T-helper 2 cell treated with Interferon-gamma antibody and Interleukin-4, amounts not matched to agents 5 μg/mL and 100 μg/mL, for 36 hours (primary cell): ENCODE measurements at places on chromosomes 13 and 19.

GRCh38 chr13:97257800-97258799 lies 36.0 kb downstream of the MBNL2 start:
- no peaks in the 10 kb centered on the region for H3K27me3 ChIP-seq
- H3K4me3 ChIP-seq, result peak overlapping the region; percentile 67
- H3K27ac ChIP-seq, result peak overlapping the region; percentile 90
- H3K4me1 ChIP-seq, result peaks cover 78% of the 10 kb centered on the region
- H3K36me3 ChIP-seq, result peaks cover 14% of the 10 kb centered on the region
- no peak for DNase-seq

DNA sequence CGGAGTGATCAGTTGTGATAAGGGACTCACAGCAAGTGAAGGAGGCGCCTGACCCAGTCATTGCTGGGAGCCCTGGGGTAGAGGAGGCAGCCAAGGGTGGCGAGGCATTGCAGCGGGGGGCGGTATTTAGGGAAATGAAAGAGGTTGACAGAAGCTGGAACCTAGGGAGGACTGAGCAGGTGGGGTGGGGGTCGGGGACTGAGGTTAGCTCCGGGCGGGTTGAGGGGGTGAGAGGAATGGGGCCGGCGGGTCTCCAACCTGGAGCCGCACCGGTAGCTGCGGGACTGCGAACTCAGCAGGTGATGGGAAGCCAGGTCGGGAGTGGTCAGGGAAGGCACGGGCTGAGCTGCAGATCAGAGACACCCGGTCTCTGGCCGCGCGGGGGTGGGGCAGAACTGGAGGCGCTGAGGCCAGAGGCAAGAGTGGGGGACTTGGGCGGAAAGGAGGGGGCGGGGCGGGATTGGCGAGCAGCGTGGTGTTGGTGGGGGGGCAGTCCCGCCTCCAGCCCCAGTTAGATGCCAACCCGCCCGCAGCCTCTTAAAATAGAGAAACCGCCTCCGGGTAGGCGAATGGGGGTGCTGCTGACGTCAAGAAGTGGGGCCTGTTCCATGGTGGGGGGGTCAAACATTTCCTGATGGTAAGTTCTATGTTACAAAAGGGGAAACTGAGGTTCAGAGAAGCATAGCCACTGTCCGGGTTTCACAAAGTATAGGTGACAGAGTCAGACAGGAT lies 1.5 kb downstream of the MAST3 start:
- H3K4me1 ChIP-seq, result peaks cover 28% of the 10 kb centered on the region
- peaks cover 2% of the 10 kb centered on the region for H3K27me3 ChIP-seq
- no peak for DNase-seq
- H3K36me3 ChIP-seq, result no peaks in the 10 kb centered on the region

- peaks cover 41% of the 10 kb centered on the region for H3K36me3 ChIP-seq
- peak overlapping the region; percentile 12 for H3K4me3 ChIP-seq
- no peak overlapping the region for H3K27ac ChIP-seq
- no peaks in the 10 kb centered on the region for H3K27me3 ChIP-seq
- peaks cover 10% of the 10 kb centered on the region for H3K4me1 ChIP-seq
- DNase-seq, result no peak
These were observed 812 bp upstream of the ZNF493 start for GRCh38 chr19:21396121-21396520.

DNA sequence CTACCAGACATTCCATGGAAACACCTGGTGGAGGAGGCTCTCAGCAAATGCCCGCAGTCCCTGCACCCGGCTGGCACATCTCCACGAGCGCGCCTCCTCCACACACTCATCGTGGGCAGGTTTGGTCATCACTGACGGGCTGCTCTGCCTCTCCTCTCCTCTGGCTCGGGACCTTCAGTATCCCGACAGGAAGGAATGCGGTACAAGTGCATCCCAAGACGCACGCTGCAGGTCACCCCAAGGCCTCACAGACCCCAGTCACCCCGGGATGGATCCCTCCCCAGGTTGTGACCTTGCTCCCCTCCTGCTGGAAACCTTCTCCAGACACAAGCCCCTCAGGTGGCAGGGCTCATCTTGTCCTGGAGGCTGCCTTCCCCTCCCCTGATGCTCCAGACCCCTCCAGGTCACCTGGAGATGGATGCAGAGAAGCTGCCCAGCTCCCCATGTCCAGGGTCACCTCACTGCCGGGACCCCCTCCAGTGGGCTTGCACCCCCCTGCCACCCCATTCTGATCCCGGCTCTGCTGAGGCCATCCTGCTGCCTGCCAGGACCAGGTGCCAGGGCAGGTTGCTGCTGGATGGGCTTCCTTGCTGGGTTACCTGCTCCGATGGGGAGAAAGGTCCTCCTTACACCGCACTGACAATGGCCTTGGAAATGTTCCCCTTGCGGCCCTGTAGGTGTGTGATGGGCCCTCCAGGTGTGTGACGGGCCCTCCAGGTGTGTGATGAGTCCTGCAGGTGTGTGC lies 29.9 kb downstream of the C13orf46 start:
- H3K36me3 ChIP-seq, result no peaks in the 10 kb centered on the region
- no peak overlapping the region for H3K4me3 ChIP-seq
- H3K4me1 ChIP-seq, result no peaks in the 10 kb centered on the region
- no peak for DNase-seq
- H3K27me3 ChIP-seq, result no peaks in the 10 kb centered on the region

DNA sequence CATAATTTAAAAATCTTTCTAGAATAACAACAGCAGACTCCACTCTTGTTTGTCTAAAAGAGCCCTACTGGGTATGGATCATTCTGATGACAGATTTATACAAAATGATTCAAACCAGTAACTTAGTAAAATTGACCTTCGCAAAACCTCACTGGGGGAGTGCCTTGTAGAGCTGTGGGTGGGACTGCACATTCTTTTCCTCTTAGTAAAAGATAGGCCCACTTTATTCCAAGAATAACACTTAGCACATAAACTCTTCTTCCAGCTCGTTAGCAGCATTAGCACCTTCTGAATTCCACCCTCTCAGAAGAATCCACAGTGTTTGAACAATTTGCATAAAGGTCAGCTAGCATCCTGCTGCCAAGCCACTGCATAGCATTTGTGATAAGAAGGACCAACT lies 106.8 kb downstream of the STOML3 start:
- H3K4me1 ChIP-seq, result peaks cover 3% of the 10 kb centered on the region
- no peak overlapping the region for H3K27ac ChIP-seq
- H3K4me3 ChIP-seq, result no peak overlapping the region
- peaks cover 3% of the 10 kb centered on the region for H3K27me3 ChIP-seq
- H3K36me3 ChIP-seq, result no peaks in the 10 kb centered on the region
- DNase-seq, result no peak
